ENCODE measurements at places on chromosomes 2 and 18. TPM values are rescaled to one million over a fixed set of nuclear protein-coding genes. Genes with fewer than 3 reads are reported as not detected.
A peak's percentile ranks its signal among the peaks of the same experiment; 100 is the strongest.

GRCh38 chr2:71353248-71353647 lies 21.7 kb downstream of the ZNF638 start:
- H3K4me3 ChIP-seq: no peak overlapping the region
- H3K4me1 ChIP-seq: peaks cover 9% of the 10 kb centered on the region
- no peaks in the 10 kb centered on the region for H3K27me3 ChIP-seq
- H3K36me3 ChIP-seq: peaks cover 32% of the 10 kb centered on the region
- DNase-seq: no peak
- H3K27ac ChIP-seq: no peak overlapping the region

ZSWIM2 gene
- not detected for total RNA-seq

DNA sequence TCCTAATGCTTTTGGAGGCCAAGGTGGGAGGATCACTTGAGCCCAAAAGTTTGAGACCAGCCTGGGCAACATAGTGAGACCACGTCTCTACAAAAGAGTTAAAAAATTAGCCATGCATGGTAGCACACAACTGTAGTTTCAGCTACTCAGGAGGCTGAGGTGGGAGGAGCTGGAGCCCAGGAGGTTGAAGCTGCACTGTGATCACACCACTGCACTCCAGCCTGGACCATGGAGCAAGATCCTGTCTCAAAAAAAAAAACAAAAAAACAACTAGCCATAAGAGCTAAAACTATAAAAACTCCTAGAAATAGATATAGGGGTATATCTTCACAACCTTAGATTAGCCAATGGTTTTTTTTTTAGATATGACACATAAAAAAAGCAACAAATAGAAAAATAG lies 16.9 kb upstream of the COL6A3 start:
- H3K4me3 ChIP-seq: no peak overlapping the region
- H3K36me3 ChIP-seq: no peaks in the 10 kb centered on the region
- no peak for DNase-seq
- no peaks in the 10 kb centered on the region for H3K4me1 ChIP-seq

CERKL gene
- total RNA-seq: 2.9 TPM

DNA sequence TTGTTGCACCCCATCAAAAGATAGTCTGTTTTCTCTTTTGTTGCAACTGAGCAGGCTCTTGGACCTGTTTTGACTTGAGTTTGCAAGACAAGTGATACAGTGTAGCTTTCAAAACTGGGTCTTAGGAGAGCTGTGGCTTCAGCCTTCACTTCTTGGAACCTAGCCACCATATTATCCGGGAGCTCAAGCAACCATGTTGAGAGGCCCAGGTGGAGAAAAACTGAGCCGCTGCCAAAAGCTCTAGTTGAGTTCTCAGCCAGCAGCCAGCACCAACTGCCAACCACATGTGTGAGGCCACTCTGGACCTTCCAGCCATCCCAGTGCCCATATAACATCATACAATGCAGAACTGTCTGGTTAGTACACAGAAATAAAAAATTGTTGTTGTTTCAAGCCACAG lies 5.4 kb downstream of the CACNB4 start:
- H3K27ac ChIP-seq: no peak overlapping the region
- no peak overlapping the region for H3K4me3 ChIP-seq
- peaks cover 4% of the 10 kb centered on the region for H3K4me1 ChIP-seq
- no peak for DNase-seq

GRCh38 chr18:12038082-12038638 lies 55.5 kb upstream of the ANKRD62 start:
- H3K36me3 ChIP-seq: peaks cover 1% of the 10 kb centered on the region
- H3K4me3 ChIP-seq: peak overlapping the region; percentile 62
- H3K27me3 ChIP-seq: peaks cover 36% of the 10 kb centered on the region
- no peak for DNase-seq
- H3K27ac ChIP-seq: peak overlapping the region; percentile 38
